ENCODE measurements at places on chromosomes 12 and 14.
A peak's percentile ranks its signal among the peaks of the same experiment; 100 is the strongest.

DNA sequence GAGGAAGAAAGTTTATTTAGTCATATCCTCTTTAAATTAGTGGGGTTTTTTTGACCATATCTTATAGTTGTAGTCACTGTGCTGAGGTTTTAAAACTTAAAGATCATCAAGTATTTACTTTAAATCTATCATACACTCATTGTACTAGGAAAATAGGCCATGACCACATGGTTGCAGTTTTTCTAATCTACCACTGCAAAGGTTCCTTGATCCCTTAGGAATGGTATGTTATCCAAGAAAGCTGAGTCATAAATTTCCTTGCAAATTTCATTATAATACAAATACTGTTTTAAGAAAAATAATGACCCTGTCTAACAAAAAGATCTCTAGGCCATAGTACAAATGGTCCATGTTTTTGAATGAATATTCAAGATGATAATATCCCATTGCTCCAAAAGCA lies 74.7 kb downstream of the DBX2 start:
- DNase-seq: no peak

GRCh38 chr12:58104351-58104755 lies 163.0 kb downstream of the ATP23 start:
- no peak for DNase-seq

GRCh38 chr14:73771848-73772638 lies 57.9 kb upstream of the PNMA1 start:
- DNase-seq: no peak

- peak; percentile 40 for DNase-seq
Measured at GRCh38 chr14:53613404-53614253, 343.0 kb downstream of the BMP4 start.

DNA sequence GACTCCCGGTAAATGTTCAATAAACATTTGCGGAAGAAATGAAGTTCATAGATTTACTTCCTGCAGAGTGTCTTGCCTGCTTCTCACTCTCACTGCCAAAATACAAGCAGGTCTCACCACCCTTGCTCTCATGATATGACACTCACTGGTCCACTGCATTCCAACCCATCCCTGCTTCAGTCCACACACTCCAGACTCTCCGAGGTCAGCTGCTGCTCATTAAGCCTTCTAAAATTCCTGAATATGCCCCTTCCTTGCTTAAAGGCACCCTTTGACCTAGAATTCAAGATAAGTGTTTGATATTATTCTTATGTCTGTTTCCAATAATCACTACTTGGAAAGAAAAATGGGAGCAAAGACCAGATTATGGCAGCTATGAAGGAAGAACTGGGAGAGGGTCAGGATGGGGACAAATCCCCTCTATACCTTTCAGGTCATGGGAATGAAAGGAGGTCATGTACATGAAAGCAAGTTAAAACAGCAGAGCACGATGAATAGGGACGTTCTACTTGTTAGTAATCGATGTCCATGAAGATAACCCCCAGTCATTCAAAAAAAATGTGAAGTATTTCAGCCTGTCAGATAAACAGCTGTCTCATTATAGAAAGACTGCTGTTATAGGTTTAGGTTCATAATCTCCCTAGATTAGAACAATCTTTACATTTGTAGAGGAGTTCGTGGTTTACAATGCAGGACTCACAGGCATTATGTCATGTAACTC lies 10.5 kb upstream of the NID2 start:
- no peak for DNase-seq

DNA sequence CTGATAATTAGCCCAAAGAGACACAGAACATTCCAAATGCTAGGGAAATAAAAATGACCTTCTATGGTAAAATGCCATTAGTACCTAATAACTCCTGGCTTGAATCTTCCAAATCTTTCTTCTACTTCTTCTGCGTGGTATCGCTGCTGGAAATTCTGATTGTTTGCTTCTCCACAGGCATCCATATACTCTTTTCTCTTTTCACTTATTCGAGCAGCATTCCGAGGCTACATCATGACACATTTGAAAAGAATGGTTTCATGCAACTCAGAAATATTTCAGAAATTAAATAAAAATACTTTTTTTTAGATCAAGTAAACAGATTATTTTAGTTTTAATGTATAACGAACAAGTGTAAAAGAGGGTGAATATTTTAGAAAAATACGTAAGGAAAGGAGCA lies 18.9 kb downstream of the ZCCHC8 start:
- no peak for DNase-seq

DNA sequence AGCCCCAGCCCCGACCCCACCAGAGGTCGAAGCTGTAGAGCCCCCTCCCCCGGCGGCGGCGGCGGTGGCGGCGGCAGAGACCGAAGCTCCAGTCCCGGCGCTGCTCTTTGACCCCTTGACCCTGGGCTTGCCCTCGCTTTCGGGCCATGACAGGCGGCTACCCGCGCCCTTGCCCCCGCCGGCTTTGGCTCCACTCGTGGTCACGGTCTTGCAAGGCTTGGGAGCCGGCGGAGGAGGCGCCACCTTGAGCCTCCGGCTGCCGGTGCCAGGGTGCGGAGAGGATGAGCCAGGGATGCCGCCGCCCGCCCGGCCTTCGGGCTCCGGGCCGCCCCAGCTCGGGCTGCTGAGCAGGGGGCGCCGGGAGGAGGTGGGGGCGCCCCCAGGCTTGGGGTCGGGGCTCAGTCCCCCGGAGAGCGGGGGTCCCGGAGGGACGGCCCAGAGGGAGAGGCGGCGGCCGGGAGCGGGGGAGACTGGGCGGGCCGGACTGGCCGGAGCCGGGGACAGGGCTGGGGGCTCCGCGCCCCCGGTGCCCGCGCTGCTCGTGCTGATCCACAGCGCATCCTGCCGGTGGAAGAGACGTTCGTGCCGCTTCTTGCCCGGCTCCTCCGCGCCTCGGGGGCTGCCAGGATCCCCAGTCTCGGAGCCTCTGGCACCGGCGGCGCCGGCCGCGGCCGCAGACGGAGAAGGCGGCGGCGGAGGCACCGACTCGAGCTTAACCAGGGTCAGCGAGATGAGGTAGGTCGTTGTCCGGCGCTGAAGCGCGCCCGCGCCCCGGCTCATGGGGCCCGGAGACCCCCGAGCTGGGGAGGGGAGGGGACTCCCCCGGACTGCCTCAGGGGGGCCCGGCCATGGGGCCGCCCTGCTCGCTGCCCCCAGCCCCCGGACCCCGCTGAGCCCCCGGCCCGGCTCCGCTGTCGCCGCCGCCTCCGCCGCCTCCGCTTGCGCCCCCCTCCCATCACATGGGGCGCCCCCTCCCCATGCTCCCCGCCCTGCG lies 778 bp downstream of the AGAP2 start:
- no peak for DNase-seq

- DNase-seq: no peak
Measured at GRCh38 chr12:84862186-84862585, 50.4 kb downstream of the SLC6A15 start.

DNA sequence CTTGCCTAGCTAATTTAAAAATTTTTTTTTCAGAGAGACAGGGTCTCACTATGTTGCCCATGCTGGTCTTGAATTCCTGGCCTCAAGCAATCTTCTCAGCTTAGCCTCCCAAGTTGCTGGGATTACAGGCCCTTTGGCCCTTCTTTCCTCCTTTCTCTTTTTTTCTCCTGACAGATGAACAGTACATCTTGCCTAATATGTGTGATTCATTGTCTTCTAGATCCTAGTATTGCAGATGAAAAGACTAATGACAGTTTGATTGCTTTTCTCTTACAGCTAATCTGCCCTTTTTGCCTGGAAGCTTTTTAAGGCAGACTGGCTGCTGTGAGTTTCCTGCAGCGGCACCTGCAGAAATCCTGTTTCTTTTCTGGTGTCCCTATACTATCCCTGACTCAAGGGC lies 12.0 kb downstream of the DEPDC4 start:
- DNase-seq: no peak

All from NCI-H748 treated with DMSO at 0.1 percent for 48 hours (cell line).